ENCODE measurements at places on chromosomes 5 and 9.

- no peak for DNase-seq
Observed at GRCh38 chr9:115024925-115025535, 92.9 kb downstream of the TNC start.

DNA sequence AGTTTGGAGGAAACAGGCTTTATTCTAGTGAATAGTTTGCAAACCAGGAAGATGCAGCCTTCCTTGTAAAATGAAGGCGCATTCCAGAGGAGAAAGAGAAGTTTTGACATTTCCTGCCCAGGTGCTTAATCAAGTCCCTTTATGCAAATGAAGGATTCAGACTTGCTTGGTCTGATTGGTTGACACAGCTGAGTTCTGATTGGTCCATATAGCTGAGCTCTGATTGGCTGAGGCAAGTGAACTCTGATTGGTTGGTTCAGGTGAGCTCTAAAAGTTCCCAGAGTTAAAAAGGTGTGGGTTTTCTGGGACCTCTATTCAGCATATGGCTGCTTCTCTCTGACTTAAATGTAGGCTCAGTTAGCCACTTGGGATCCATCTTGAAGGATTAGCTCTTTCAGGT lies 151.0 kb downstream of the CACNA1B start:
- DNase-seq, result no peak

DNA sequence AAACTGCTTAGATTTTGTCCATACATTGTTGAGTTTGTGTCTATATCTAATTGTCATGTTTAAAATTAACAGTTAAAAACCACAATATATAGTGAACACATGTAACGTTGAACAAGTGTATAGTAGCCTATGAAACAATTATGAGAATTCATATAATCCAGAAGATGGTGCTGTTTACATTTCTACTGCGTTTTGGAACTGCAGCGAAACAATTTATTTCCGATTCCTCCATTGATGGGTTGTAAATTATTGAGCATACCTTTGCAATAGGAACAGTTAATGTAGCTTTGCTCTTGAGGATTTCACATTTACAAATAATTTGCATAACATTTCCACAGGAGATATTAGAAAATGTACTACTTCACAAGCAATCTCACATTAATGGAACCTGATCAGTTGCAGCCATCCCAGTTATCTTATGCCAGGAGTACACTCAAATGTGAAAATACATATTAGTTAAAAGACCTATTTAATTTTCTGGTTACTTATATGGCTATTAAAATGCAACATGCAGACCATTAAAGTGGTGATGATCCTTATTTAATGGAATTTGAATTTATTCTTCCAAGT lies 411.8 kb downstream of the CDH10 start:
- DNase-seq, result no peak

- DNase-seq, result no peak
Observed at GRCh38 chr5:68240202-68240601, 24.6 kb downstream of the PIK3R1 start.

DNA sequence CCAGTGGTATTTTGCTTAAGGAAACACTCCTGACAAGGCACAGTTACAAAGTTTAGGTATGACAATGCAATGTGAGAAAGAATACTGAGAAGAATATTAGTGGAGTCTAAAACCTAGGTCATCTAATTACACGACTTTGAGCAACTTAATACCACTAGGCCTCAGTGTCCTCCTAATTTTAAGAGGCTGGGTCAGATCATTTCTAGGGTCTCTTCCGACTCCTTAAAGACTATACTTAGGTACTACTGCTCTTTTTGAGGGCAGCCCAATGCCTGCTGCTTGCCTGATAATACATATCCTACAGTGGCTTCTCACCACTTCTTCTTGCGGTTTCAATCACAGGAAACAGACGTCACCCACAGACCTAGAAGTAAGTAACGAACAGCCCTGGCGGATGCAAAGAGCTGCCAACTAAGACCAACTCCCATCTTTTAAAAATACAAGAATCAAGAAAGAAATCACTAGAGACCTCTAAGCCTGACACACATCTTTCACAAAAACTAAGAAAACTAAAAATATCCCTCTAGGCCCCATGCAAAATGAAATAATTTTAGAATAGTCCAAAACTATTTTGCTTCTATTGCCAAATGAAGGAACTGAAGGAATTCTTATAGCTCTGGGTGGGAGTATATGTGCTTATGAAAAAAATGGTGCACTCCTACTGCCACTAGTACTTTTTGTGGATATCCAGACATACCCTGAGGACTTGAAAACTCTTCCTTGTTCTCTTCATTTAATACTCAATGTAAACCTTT lies 13.1 kb downstream of the DIAPH1 start:
- peak; percentile 53 for DNase-seq

- DNase-seq, result no peak
Observed at GRCh38 chr5:1152771-1153282, 41.0 kb upstream of the SLC12A7 start.

GRCh38 chr9:77946969-77947620 lies 84.5 kb downstream of the GNAQ start:
- no peak for DNase-seq

DNA sequence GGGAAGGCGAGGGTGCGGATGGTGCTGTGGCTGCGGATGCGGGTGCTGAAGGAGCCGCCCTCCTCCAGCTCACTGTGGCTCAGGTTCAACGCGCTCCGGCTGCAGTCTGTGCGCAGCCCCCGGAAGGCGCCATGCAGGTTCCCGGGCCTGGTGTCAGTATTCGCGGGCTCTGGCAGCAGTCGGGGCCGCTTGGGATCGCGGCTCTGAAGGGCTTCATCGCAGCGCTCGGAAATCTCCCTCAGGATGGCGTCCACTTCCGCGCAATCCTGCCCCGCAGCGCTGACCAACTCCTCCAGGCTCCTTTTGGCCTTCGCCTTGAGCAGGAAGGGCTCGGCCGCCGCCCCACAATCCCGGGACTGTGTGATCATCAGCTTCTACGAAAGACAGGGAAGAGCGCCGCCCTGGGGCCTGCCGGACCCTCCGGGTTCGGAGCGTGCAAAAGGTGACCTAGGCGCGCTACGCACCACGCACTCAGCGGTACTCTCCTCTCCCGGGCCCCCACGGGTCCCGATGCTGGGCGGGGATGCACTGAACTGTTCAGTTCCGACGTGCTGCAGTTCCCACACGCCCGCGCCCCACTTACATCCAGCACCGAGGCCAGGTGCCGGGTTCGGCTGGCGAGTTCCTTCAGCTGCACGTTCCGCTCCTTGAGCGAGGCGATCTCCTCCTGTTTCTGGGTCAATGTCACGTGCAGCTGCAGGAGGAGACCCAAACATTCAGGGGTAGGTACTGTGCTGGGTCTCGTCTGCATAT lies 6.5 kb downstream of the MCIDAS start:
- no peak for DNase-seq

DNA sequence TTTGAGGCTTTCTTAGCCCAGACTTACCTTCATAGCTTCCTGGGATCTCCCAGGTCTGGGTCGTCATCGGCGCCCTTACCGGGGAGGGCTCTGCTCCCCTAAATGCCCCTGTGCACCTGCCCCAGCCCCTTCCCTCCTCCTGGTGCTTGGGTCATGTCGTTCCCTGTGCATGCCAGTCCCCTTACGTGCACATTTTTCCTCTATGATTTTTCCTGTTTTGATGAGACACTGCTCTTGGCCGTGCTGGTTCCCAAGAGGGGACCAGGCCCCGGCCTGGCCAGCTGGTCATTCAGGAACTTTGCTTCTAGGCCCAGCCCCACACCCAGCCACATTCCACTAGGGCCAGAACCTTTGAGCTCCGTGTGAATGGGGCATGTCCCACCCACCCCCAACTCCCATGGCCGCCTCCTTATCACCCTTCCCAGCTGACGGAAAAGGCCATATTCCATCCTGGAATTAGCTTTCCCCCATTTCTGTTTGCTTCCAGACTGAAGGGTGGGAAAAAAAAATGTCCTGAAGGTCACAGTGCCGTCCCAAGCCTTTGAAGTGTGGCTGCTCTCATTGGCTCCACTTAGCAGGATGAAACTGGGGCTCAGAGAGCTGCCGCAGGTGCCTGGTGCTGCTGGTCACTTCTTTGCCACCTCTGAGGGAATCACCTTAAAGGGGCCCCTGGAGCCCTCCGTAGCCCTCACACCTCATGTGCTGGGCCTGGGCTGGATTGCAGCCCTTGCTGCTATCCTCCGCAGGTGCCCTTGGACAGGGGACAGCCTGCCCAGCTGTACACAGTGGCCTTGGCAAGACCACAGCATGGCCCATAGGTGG lies 25.1 kb downstream of the ERGIC1 start:
- peak; percentile 64 for DNase-seq

GRCh38 chr9:133682818-133683585 lies 46.8 kb downstream of the DBH start:
- no peak for DNase-seq

GRCh38 chr9:37486616-37487548 lies 1.1 kb downstream of the POLR1E start:
- peak; percentile 94 for DNase-seq

- no peak for DNase-seq
Observed at GRCh38 chr5:171149333-171149732, 159.7 kb upstream of the TLX3 start.

DNA sequence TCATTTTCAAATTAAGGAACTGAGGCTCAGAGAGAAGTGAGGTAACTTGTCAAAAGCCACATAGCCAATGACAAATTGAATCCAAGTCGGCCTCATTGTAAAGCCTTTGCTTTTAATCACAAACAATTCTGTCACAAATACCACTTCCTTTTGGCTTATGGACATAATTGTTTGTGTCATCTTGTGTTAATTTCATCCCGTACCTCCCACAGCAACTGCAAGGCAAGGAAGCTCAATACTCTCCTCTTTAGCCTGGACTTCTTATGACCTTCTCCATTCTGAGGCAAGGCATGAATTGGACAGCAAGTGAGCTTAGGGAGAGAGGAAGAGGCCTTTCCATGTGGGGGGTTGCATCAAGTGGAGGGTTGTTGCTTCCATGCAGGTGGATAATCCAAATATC lies 62.2 kb upstream of the SLC2A8 start:
- no peak for DNase-seq

GRCh38 chr9:90562229-90562628 lies 80.4 kb downstream of the DIRAS2 start:
- DNase-seq, result no peak

DNA sequence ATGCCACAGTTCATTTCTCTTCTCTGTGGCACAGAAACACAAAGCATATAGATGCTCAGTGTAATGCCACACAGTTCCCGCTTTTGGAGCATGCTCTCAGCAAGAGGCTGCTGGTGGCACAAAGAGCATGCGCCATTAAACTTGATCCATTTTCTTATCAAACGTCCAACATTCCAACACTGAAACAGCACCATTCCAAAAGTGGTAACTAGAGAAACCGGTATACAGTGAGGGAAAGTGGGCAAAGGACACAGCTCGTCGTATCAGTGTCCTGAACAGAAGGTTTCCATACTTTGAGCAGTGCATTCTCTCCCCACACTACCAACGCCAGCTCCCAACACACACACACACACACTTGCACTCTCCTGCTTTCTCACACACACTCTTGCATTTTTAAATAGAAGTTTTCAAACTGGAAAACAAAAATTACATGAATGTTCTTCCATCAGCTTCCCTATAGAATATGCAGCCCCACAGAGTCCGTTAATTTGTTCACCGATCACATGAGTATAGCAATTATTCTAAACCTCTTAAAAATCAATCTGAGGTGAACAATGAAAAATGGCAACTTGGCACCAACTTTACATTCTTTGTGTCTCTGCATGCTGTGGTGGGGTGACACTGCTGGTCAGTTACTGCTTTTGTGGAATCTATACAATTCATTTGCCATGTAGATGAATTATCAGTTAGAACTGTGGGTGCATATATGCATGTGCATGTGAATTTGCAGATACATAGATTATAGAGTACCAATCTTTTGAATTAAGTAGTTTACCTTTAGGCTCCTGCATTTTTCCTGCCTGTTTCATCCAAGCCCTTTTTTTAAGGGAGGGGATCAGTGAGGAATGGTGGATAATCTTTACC lies 5.7 kb downstream of the NFIB start:
- no peak for DNase-seq

DNA sequence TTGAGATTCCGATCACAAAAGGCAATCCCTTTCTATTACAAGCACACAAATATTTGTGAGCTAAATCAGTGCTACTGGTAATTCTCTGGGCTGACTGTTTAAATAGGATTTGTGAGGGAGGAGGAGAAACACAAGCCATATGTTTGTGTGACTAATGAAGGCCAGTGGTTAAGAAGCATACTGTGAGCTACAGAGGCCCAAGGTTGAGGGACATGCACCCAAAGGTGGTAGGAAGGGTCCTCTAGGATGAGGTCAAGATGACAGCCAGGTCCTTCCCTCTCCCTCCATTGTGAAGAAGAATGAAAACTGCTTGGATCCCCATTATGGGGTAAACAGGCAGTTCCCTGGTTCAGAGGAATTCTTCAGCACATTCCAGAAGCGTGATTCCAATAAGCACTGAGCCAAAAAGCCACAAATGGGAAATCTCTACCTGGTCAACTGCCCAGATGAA lies 83.9 kb downstream of the SPOCK1 start:
- peak; percentile 6 for DNase-seq

GRCh38 chr5:177510567-177511053 lies 984 bp upstream of the DOK3 start:
- DNase-seq, result no peak

- DNase-seq, result no peak
Observed at GRCh38 chr5:35320029-35320428, 89.7 kb upstream of the PRLR start.

- peak; percentile 48 for DNase-seq
Observed at GRCh38 chr9:99870126-99870525, 36.3 kb upstream of the STX17 start.

DNA sequence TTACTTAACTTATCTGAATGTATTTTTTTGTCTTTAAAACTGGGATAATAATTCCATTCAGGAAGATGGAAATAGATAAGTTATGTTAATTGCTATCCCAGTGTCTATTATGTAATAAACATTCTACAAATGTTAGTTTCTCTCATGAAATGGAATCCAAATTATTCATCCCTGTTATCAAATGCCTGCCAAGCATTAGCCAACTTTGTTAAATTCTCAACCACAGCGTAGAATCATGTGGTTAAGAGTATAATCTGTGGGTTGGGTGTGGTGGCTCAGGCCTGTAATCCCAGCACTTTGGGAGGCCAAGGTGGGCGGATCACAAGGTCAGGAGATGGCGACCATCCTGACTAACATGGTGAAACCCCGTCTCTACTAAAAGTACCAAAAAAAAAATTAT lies 912.9 kb upstream of the SEMA6A start:
- no peak for DNase-seq

GRCh38 chr5:175104677-175105076 lies 339.3 kb downstream of the DRD1 start:
- no peak for DNase-seq

DNA sequence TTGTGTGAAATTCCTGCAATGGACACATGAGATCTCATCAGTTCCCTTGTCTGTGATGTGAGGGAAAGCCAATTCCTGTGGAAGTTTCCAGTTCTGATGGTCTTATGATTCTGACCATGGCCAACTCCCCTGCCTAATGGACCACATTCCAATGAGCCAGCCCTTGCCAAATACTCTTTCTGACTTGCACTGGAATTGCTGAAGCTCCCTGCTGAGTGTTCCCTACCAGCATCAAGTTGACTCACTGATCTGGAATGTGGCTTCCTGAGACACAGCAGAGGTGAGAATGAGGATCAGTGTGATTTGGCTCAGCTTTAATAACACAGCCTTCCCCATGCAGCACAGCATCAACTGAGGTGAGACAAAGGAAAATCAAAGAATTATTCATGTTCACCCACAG lies 427.8 kb downstream of the KDM4C start:
- DNase-seq, result peak; percentile 97

- DNase-seq, result no peak
Observed at GRCh38 chr5:139588962-139589361, 27.8 kb downstream of the UBE2D2 start.

- DNase-seq, result no peak
Observed at GRCh38 chr5:107505763-107506534, 164.8 kb downstream of the EFNA5 start.

Measured in choroid plexus epithelial cell (primary cell).